Foreskin keratinocyte (primary cell): ENCODE measurements at places on chromosomes 2 and 18. TPM values are rescaled to one million over a fixed set of nuclear protein-coding genes. Genes with fewer than 3 reads are reported as not detected.

KANSL3 gene
- total RNA-seq = 22.5 and 24.2 TPM in 2 replicates

ALKAL2 gene
- total RNA-seq = not detected in 2 replicates

NT5DC4 gene
- 0.07 TPM in 1 of 2 replicates, not detected in the other for total RNA-seq

NCKAP5 gene
- total RNA-seq = 1.3 and 3.0 TPM in 2 replicates

SLC9A4 gene
- not detected in 2 replicates for total RNA-seq

PARD6G gene
- total RNA-seq = 18.0 and 19.1 TPM in 2 replicates

MFSD2B gene
- total RNA-seq = 0.04 TPM in 1 of 2 replicates, not detected in the other

RBMS1 gene
- 65.0 and 67.4 TPM in 2 replicates for total RNA-seq

RALBP1 gene
- 54.2 and 59.3 TPM in 2 replicates for total RNA-seq

LGALSL gene
- total RNA-seq = 14.7 and 21.1 TPM in 2 replicates

DSG1 gene
- total RNA-seq = 0.32 and 0.37 TPM in 2 replicates

CSRNP3 gene
- 1.0 and 1.5 TPM in 2 replicates for total RNA-seq

FBXO41 gene
- 4.0 and 5.0 TPM in 2 replicates for total RNA-seq

RFTN2 gene
- total RNA-seq = not detected in 2 replicates

ZSWIM2 gene
- total RNA-seq = not detected in 2 replicates

SPEG gene
- 24.9 and 32.6 TPM in 2 replicates for total RNA-seq

SPP2 gene
- total RNA-seq = not detected in 2 replicates

SYT4 gene
- not detected in 2 replicates for total RNA-seq

STEAP3 gene
- 23.7 and 30.8 TPM in 2 replicates for total RNA-seq

PGAP1 gene
- total RNA-seq = 7.6 and 9.0 TPM in 2 replicates

SF3B6 gene
- total RNA-seq = 176 and 192 TPM in 2 replicates

GLI2 gene
- total RNA-seq = 0.44 TPM in 1 of 2 replicates, not detected in the other

MYO3B gene
- 2.6 and 2.8 TPM in 2 replicates for total RNA-seq

EML6 gene
- total RNA-seq = 0.61 and 0.63 TPM in 2 replicates

DUSP2 gene
- 1.9 and 2.6 TPM in 2 replicates for total RNA-seq

CIB4 gene
- not detected in 2 replicates for total RNA-seq

CNOT11 gene
- total RNA-seq = 55.9 and 59.7 TPM in 2 replicates

SAG gene
- not detected in 2 replicates for total RNA-seq

EEF1B2 gene
- total RNA-seq = 774 and 849 TPM in 2 replicates

ANKRD30BL gene
- total RNA-seq = not detected in 2 replicates

DBI gene
- total RNA-seq = 457 and 495 TPM in 2 replicates

CNDP2 gene
- 108 and 143 TPM in 2 replicates for total RNA-seq

RGPD3 gene
- 0.14 TPM in 2 replicates for total RNA-seq

IL37 gene
- total RNA-seq = 0.21 and 0.44 TPM in 2 replicates

ZNF396 gene
- 0.42 and 0.44 TPM in 2 replicates for total RNA-seq

IGFBP2 gene
- 33.9 and 46.8 TPM in 2 replicates for total RNA-seq

LRATD1 gene
- total RNA-seq = 8.0 and 9.5 TPM in 2 replicates

SOS1 gene
- total RNA-seq = 18.4 and 21.1 TPM in 2 replicates

NT5C1B gene
- not detected in 2 replicates for total RNA-seq

CAPG gene
- 219 and 303 TPM in 2 replicates for total RNA-seq
